ENCODE measurements at places on chromosomes 2 and 18.

- DNase-seq = no peak
Observed at GRCh38 chr18:58247363-58247834, 203.4 kb downstream of the NEDD4L start.

DNA sequence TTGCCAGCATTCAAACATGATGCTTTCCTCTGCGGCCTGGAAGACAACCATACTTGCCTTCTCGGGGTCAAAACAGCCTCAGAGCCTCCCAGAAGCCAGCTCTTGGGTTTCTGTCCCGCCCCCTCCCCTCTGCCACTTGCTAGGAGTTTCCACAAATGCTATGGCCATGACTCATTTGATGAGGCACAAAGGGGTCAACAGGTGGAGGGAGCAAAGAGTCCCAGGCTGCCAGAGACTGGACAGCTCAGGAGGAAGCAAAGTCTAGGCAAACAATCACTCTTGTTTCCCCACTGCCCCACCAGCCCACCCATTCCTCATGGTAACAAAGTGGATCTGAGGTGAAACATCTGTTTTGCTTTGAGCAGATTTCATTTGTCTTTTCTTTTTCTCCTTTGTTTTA lies 551.1 kb downstream of the TNS1 start:
- DNase-seq = no peak

- no peak for DNase-seq
Observed at GRCh38 chr2:106143495-106144215, 50.4 kb downstream of the UXS1 start.

DNA sequence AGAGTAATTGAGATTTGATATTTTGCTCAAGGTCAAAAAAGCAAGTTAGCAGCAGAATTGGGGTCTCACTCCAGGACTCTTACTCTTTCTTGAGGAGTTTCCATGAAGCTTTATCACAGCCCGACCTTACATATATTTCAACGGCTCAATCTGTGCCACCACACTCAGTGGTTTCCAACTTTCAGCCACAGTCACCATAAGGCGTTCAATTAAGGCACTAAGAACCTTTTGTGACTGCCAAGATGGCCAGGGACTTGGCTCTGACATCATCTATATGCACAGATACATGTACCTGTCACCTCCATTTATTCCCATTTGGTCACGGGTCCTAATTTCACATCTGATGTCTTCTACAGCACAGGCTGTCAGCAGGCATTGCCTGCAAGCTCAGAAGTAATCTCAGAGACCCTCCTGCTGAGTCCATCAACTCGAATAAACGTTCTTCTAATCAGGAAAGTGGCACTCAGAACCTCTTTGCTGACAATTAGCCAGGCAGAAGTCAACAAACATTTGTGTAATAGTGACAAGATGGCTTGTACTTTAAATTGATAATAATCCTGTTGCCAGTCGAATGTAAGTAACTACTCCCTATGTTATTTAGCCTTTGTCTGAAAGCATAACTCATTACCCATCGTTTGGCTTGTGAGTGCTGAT lies 16.1 kb downstream of the DYTN start:
- DNase-seq = no peak

DNA sequence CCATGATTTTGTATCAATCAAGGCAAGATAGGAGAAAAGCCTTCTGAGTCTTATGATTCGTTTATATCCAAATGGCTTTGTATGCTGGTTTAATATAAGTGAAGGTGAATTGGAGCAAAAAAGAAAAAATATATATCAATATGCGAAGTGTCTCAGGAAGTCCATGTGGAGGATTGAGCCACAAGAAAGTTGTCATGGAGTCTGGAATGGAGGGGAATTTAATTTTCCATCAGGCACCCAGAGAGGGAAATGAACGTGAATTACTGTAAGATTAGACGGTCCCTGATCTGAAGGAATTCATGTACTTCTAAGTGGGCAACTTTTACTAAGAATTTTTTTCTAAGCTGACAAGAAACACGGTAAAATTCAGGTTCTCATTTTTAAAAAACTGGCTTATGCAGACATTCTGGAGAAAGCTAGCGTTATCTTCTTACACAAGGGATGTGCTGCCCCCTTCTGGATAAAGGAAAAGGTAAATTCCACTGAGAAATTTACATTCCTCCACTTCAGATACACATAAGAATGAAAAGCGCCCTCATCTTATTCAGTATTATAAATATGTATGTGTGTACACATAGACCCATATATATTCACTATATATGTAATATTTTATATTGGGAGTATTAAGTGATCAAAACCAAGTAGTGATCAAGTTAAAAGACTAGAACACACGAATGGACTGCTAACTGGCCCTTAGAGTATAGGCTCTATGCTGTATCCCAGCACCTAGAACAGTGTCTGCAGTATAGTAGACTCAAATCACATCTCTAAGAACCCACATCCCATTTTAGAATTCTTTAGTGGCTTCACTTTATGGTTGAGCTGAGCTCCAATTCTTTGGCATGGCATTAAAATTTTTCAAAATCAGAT lies 289.0 kb upstream of the TFPI start:
- DNase-seq = no peak

DNA sequence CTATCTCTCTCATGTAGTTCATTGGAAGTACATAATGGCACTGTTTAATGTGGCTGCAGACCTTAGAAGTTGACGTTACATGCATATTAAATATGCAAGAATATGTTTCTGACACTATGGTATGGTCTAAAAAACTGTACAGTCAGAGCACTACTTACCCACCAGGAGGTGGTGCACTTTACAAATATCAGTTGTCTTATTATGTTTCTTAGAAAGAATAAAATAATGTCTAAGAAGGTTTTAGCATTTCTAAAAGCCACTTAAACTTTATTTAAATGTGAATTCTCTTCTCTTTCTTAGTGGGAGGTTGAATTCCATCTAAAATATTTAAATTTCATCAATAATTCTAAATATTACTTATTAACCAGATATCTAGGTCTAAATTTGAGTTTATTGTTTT lies 4.3 kb downstream of the TMEFF2 start:
- no peak for DNase-seq

Measured in stimulated activated CD8-positive, alpha-beta memory T cell treated with anti-CD3 and anti-CD28 coated beads, Interleukin-7, amount 100 ng/mL, for 1 hour (primary cell).